ENCODE measurements at places on chromosomes 7 and 10. TPM values are rescaled to one million over a fixed set of nuclear protein-coding genes. Genes with fewer than 3 reads are reported as not detected.

The WDR11 gene
- 81.7 TPM for total RNA-seq

The PHKG1 gene
- 0.99 TPM for total RNA-seq

The VPS50 gene
- total RNA-seq = 33.1 TPM

The FGL2 gene
- 29.9 TPM for total RNA-seq

The SEMA3E gene
- 6.8 TPM for total RNA-seq

The MSMB gene
- total RNA-seq = not detected

The CLEC5A gene
- total RNA-seq = not detected

The NEBL gene
- 0.17 TPM for total RNA-seq

The FAM25G gene
- not detected for total RNA-seq

The PFKP gene
- 164 TPM for total RNA-seq

The CALCR gene
- total RNA-seq = not detected

The STRA8 gene
- total RNA-seq = not detected

The GRM3 gene
- not detected for total RNA-seq

The CNPY4 gene
- total RNA-seq = 37.7 TPM

The CALN1 gene
- not detected for total RNA-seq

The LRRC18 gene
- total RNA-seq = under 0.01 TPM

The STK17A gene
- total RNA-seq = 79.7 TPM

The BICC1 gene
- total RNA-seq = 72.9 TPM

The NRG3 gene
- not detected for total RNA-seq

The PTTG1IP2 gene
- not detected for total RNA-seq

The AKR1C4 gene
- not detected for total RNA-seq

The CXCL12 gene
- 42.0 TPM for total RNA-seq

All from smooth muscle cell of trachea (primary cell).